Activated T-helper 9 cell treated with anti-CD3 and anti-CD28 coated beads, Interleukin-2, amount 50 U/mL, for 16 hours (primary cell): ENCODE measurements at places on chromosomes 7 and 10.
A peak's percentile ranks its signal among the peaks of the same experiment; 100 is the strongest.

- peak; percentile 13 for DNase-seq
Measured at GRCh38 chr10:132248455-132249225, 59.1 kb downstream of the STK32C start.

DNA sequence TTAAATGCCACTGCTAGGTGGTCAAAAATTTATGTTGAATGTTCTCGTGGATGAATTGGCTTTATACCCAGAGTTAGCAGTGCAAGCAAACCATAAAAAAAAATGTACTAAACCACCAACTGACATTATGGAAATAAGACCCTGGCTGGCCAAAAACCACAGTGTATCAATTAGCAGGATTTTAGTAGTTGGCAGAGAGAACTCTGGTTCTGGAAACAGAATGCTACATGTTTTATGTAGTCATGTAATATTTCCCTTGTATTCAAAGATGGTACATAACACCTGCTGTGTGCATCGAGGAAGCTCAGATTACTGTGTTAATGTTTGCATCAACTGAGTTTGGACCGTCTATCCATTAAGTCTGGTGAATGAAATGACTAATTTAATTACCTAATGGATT, 618.5 kb downstream of the CCSER2 start:
- DNase-seq: no peak

GRCh38 chr7:101934618-101935017, 117.2 kb downstream of the CUX1 start:
- DNase-seq: no peak

GRCh38 chr10:30730306-30730705, 100.8 kb upstream of the LYZL2 start:
- DNase-seq: no peak

DNA sequence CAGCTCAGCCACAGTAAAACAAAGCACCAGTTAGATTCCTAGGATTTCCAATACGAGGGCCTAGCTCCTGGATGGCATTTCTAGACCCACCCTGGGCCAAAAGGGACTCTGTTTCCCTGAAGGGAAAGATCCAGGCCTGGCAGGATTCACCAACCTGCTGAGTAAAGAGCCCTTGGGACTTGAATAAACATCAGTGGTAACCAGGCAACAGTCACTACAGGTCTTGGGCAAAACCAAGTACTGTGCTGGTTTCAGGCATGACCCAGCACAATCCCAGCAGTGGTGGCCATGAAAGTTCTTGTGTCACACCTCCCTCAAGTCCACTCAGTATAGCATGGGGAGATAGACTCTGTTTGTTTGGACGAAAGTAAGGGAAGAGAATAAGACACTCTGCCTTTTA, 31.0 kb upstream of the STARD3NL start:
- no peak for DNase-seq

- DNase-seq: no peak
Measured at GRCh38 chr7:28725045-28725642, 233.0 kb downstream of the TRIL start.

DNA sequence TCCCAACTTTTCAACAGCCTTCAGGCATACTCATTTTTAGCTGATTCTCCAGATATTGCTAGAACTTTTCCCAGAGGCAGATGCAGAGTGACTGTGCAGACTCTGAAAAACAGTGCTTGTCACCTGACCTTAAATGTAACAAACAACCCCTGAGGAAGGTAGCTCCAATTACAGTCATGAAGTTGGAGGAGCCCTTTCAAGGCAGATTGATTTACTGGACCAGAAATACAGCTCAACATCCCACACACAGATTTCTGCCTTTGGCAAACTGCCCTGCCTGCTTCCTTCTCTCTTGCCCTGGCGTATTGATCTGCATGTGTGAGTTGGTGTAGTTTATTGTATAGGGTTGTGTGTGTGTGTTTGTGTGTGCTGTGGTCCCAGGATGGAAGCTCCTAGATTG, 38.5 kb downstream of the PYROXD2 start:
- no peak for DNase-seq

DNA sequence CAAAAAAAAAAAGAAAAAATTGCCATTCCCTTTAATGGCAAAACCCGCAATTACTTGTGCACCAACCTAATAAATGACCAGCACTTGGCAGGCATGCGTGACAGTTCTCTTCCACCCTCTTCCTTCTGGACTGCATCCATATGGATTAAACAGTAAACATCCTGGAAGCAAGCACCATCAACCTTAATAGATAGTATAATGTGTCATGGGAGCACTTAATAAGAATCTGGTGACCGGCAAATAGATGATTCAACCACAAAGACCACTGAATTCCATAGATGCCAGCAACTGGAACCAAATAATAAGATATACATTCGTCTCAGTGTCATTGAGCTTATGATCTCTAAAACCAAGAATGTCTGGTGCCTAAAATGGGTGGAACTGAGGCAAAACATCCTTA, 610.2 kb downstream of the CALN1 start:
- DNase-seq: no peak

- no peak for DNase-seq
Measured at GRCh38 chr7:29843093-29843492, 36.8 kb downstream of the WIPF3 start.

GRCh38 chr10:121454781-121455180, 143.5 kb downstream of the FGFR2 start:
- no peak for DNase-seq

- DNase-seq: no peak
Measured at GRCh38 chr10:17410907-17411306, 43.5 kb downstream of the ST8SIA6 start.

DNA sequence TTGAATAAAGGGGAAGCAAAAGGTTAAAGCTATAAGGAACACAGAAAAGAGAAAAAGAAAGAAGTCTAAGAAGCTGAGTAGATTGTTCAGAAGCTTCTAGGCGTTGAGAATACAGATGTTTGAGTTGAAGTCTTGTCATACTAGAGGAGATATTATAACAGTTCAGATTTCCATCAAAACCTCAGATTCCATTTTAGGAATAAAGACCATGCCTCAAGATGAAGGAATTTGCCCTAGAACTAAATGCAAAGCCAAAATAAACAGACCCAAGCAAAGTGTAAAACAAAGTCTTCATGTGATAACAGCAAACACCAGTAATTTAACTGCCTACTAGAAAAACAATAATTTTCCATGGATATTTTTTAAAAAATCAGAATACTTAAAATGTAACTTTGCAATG, 476.5 kb upstream of the POT1 start:
- no peak for DNase-seq

- DNase-seq: no peak
Measured at GRCh38 chr7:106641416-106641815, 19.5 kb downstream of the CCDC71L start.

DNA sequence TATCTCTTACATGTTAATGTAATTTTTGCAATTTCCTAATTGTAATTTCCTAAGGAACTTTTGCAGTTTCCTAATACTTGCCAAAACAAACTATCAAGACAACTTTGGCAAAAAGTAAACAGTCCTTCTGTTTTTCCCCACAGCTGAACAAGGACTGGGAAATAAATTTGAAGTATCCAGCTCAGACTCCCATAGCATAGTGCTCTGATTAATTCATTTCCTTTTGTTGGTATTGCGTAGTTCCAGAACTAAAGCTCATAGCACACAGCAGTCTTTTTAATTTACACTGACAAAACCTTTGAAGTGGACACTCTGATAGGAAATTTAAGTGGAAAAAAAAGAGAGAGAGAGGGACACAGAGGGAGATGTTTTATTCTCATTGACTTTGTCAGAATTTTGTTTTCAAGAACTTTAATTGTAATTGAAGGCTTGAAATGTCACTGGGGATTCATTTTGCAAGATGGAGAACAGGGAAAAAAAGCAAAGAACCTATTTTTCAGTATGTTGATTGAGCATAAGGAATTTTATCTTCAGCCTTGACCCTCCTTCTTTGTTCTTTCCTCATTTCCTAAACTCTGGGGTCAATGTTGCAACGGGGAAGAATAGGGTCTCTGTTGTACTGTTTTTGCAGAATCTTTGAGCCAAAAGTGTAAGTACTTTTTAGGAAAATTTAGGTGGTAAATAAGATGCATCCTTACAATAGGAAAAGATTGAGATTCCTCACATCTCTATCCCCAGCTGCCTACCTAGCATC, 232.2 kb upstream of the NPSR1 start:
- DNase-seq: no peak

GRCh38 chr7:135964274-135964673, 12.9 kb downstream of the MTPN start:
- DNase-seq: no peak

- no peak for DNase-seq
Measured at GRCh38 chr10:56296618-56297017, 64.4 kb downstream of the ZWINT start.

GRCh38 chr10:133378251-133379096, 588 bp upstream of the PAOX start:
- DNase-seq: peak; percentile 39

GRCh38 chr10:36423821-36424248, 701.6 kb upstream of the ANKRD30A start:
- no peak for DNase-seq

DNA sequence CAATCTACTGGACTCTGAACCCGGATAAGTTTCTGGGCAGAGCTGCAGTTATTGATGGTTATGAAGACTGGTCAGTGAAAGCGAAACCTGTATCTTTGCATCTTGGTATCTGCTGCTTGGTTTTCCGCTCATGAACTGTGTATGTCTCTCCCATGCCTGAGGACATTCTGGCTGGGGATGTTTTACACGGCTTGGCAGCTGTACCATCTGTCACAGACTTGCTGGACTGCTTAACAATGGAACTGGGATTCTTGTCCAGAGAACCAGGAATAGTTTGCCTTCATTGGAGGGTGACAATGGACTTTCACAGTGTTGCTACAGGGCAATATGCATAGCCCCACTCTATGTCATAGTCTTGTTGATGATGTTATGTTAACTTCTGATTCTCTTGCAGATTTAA, 119.9 kb upstream of the TMEM106B start:
- no peak for DNase-seq

DNA sequence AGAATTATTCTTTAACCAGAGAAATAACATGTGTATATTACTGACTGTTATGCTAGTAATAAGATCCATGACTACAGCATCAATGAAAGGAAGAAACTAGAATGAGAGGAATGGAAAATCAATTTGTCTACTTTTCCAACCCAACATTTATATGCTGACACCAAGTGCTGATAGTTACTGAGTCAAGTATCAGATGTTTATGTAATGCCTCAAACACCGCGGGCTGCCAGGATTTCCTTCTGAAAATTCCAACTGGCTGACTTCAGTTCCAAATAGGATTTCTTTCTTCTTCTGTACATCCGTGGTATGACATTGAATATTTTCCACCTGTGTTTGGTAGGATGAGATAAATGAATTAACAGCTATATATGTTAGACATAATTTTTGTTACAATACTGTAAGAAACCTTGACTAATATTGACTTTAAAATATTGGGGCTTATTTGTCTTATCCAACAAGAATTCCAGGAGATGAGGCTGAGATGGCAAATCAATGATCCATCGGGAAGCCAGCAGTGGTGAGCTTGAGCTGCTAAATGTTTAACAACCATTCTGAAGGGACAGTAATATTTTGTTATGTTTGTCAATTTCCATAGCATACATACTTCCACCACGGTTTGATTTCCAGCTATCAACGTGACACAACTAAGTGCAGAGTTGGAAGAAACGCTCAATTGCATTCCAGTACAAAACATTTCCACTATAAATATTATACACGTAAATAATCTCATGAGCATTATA, 435.2 kb upstream of the AUTS2 start:
- no peak for DNase-seq

GRCh38 chr7:26397796-26398426, 106.2 kb downstream of the SNX10 start:
- DNase-seq: no peak

DNA sequence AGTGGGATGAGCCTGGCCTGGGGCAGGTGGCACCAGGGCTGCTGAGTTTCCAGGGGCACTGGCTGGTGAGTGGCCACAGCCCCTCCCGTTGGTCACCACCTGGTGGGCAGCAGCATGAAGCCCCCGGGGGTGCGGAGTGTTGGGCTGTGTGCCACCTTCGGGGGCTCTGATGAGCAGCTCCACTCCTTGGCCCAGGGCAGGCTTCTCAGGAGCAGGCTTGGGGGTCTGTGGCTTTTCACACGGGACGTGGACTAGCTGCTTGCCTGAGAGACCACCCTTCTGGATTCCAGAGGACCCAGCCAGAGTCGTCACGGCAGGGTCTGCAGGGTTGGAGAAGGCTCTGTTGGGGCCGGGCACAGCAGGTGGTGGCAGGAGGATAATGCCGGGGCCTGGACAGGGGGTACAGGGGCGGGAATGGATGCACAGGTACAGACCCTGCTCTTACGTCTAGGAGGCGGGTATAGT, 193.1 kb downstream of the ADARB2 start:
- DNase-seq: no peak

GRCh38 chr7:74015670-74016069, 12.3 kb upstream of the ELN start:
- no peak for DNase-seq

GRCh38 chr10:93874309-93875031, 19.3 kb upstream of the SLC35G1 start:
- no peak for DNase-seq

- DNase-seq: no peak
Measured at GRCh38 chr10:77680811-77681210, 43.2 kb upstream of the KCNMA1 start.

DNA sequence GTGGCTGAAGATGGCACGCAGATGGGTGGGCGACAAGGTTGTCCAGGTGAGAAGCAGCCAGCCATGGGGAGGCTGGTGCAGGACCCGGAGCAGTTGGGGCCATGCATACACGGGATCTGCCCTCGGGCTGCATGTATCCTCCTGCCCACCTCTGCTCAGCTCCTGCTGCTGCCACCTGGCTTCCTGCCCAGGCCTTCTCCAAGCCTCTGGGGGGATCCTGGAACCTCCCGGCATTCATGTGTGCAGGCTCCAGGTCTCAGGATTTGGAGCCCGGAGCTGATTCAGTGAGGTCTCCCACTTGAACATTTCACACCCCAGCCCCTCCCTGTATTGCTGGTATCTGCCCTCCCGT, 27.0 kb downstream of the PDGFA start:
- DNase-seq: no peak

DNA sequence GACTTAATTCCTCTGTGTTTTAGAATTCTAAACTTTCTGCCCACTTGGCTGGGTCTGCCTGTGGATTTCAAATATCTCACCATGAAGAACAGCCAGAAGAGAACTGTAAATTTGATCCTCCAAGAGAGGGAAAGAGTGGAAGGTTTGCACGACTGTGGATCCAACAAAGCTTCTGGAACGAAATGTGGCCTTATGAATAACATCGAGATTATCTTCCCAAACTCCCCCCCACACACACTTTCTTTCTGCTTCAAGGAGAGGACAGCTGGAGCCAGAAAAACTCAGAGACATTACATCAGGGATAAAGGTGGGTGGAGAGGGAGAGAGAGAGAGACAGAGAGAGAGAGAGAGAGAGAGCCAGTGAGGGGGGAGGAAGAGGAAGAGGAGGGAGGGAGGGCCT, 570.1 kb upstream of the MGMT start:
- DNase-seq: no peak

DNA sequence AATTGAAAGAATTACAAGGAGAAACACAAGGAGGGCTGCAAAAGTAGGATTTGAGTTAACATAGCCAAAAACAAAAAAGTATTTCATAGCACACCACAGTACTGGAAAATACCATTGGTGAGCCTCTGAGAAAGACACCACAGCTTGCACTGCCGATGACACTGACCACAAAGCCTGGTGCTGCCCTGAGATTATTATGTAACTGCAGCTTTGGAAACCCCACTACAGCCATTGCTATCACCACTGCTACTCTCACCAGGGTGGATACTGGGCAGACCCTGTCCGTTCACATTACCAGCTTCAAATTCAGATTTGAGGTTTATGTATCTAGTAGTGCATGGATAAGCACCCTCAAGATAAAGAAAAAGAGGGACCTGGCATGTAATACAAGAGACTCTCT, 1246.7 kb upstream of the SORCS1 start:
- no peak for DNase-seq

GRCh38 chr7:116524609-116525297, at the start of gene CAV1:
CAV1 (plus strand) TSS chr7:116525036; CDS start chr7:116525063, 27 bp downstream.
- no peak for DNase-seq
